ENCODE measurements at places on chromosomes 1 and 21. TPM values are rescaled to one million over a fixed set of nuclear protein-coding genes. Genes with fewer than 3 reads are reported as not detected.

The SYCP1 gene
- total RNA-seq = not detected

The DMBX1 gene
- not detected for total RNA-seq

The CCDC190 gene
- not detected for total RNA-seq

The LCE6A gene
- not detected for total RNA-seq

The OR10Z1 gene
- not detected for total RNA-seq

The PLPP3 gene
- total RNA-seq = 102 TPM

The ACKR1 gene
- 8.8 TPM for total RNA-seq

The ASTN1 gene
- total RNA-seq = 0.82 TPM

The KRTAP13-2 gene
- total RNA-seq = not detected

The S100A16 gene
- total RNA-seq = 42.7 TPM

The KCNQ4 gene
- 1.3 TPM for total RNA-seq

The TMPRSS15 gene
- not detected for total RNA-seq

The PERM1 gene
- 71.9 TPM for total RNA-seq

The LAPTM5 gene
- total RNA-seq = 11.6 TPM

The LSM10 gene
- total RNA-seq = 48.0 TPM

The ODF2L gene
- total RNA-seq = 6.3 TPM

The PARK7 gene
- total RNA-seq = 347 TPM

The KCNE2 gene
- total RNA-seq = not detected

The OR2T11 gene
- not detected for total RNA-seq

Measured in heart left ventricle (tissue), 16 donors.